ENCODE measurements at places on chromosomes 13 and 19.

DNA sequence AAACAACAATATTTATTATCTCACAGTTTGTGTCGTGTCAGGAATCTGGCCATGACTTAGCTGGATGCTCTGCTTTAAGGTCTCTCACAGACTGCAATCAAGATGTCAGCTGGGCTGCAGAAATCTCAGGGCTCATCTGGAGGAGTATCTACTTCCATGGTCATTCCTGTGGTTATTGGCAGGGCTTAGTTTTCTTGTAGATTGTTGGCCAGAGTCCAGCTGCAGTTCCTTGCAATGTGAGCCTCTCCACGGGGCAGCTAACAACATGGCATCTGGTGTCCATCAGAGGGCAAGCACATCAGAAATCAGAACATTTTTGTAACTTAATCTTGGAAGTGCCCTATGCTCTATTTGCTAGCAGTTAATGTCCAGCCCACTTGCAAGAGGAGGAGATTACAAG is 45.7 kb upstream of the TDRD3 start:
- DNase-seq = no peak

GRCh38 chr13:98609756-98610155 is 32.8 kb upstream of the STK24 start:
- DNase-seq = no peak

GRCh38 chr13:42040730-42041010 is 7.8 kb upstream of the DGKH start:
- DNase-seq = no peak

- no peak for DNase-seq
These were observed 4.6 kb downstream of the KLK1 start for GRCh38 chr19:50818859-50819472.

DNA sequence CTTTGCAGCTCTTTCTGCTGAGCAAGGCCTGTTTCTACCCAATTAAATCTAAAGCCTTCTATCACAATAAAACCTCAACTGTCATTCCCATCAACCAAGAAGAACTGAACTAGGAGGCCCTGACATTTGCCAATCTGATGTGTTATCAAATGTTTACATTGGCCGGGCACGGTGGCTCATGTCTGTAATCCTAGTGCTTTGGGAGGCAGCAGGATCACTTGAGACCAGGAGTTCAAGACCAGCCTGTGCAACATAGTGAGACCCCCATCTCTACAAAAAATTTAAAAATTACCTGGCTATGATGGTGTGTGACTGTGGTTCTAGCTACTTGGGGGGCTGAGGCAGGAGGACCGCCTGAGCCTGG is 2.8 kb upstream of the FBXO17 start:
- DNase-seq = no peak

DNA sequence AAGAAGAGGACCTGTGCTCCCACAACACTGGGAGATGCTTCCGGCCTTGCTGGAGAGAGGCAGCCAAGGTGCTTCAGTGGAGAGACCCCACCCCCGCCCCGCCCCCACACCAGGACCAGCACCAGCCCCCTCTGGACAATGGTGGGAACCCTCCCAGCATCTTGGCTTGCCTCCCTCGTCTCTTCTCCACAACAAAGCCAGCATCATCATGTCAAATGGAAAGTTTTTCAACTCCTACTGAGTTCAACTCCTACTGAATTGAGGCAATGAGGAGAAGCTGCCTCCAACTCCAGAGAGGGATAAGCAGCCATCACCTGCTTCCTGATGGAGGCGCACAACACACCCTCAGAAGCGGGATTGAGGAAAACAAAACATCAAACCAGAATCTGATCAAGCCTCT is 12.8 kb downstream of the DEDD2 start:
- DNase-seq = no peak

- DNase-seq = no peak
These were observed 98.5 kb upstream of the PABPC3 start for GRCh38 chr13:24997367-24997967.

DNA sequence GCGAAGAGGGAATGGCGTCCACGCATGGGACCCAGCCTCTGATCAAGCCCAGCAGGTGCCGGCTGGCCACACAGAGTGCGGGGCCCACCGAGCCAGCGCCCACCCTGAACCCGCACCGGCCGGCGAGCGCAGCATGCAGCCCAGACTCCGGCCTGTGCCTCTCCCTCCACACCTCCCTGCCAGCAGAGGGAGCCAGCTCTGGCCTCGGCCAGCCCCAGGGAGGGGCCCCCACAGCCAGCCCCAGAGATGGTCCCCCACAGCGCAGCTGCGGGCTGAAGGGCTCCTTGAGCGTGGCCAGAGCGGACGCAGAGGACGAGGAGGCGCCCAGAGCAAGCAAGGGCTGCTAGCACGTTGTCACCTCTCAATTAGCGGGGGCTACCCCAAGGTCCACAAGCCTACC is 904.5 kb downstream of the SLITRK6 start:
- no peak for DNase-seq

GRCh38 chr19:35279985-35280821 is 2.1 kb upstream of the HAMP start:
- no peak for DNase-seq

DNA sequence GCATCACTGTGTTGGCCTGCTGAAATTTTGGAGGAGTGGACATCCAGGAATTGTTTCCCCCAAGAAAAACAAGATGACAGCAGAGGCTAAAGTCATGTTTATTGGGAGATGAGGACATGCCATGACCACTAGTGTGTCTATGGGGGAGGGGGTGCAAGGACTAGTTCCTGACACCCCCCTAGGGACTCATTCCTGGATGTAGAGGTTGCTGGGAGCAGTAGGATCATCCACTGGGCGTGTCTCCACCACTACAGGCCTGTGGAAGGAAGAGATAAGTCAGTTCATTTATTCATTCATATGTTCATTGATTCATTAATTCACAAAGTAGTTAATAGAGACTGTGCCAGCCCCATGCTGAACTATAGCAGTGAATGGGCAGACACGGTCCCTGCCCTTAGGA is 30.2 kb downstream of the MAP4K1 start:
- DNase-seq = no peak

GRCh38 chr13:100438059-100438788 is 150.4 kb downstream of the GGACT start:
- no peak for DNase-seq

GRCh38 chr13:110168999-110169933 is 137.7 kb downstream of the COL4A1 start:
- DNase-seq = no peak

DNA sequence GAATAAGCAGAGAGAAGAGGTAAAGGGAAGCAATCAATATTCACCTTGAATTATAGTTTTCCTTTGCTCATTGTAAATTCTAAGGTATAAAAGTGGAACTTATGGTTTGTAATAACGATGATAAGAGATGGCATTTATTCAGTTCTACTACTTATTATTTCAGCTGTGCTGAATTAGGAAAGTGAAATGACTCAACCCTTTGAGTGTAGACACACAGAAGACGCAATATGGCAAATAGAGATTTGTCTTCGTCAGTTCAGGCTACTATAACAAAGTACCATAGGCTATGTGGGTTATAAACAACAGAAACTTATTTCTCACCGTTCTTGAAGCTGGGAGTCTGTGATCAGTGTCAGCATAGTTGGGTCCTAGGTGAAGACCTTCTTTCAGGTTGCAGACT is 713.0 kb upstream of the PCDH9 start:
- no peak for DNase-seq

DNA sequence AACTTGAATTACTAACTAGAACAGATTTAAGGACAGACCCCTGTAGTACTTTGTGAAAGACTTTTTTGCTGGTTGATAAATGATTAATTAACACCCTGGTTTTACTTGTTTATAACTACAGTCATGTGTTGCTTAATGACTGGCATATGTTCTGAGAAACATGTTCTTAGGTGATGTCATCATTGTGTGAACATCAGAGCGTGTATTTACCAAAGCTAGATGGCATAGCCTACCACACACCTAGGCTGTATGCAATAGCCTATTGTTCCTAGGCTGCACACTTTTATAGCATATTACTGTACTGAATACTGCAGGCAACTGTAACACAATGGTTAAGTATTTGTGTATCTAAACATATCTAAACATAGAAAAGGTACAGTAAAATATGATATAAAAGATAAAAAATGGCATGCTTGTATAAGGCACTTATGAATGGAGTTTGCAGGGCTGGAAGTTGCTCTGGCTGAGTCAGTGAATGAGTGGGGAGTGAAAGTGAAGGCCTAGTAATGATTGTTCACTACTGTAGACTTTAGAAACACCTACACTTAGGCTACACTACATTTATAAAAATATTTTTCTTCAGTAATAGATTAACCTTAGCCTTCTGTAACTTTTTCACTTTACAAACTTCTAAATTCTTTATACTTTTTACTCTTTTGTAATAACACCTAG is 260.3 kb downstream of the KCNRG start:
- DNase-seq = no peak

DNA sequence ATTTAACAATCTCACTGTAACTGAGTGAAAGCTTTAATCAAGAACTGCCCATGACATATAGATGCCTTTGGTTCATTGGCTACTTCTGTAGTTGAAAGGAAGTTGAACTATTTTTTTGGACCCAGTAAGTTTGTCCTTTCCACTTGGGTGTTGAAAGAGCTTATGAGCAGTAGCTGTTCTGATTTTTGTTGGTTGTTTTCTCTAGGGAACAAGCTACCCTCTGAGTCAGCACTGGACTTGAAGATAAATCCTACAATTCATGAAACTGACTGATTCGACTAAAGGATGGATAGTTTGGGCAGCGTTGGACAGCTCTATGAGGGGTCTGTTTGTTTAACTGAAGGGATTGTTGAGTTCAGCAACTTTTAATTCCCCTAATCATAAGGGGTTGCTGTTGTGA is 101.0 kb downstream of the PAN3 start:
- no peak for DNase-seq

- no peak for DNase-seq
These were observed 18.8 kb upstream of the TNFRSF19 start for GRCh38 chr13:23551213-23552008.

GRCh38 chr19:1632462-1633268 is 19.8 kb downstream of the TCF3 start:
- no peak for DNase-seq

GRCh38 chr19:44345959-44346358 is 10.5 kb downstream of the ZNF112 start:
- no peak for DNase-seq

Measured in stimulated activated CD8-positive, alpha-beta memory T cell treated with anti-CD3 and anti-CD28 coated beads, Interleukin-4, amount 100 ng/mL, for 4 hours (primary cell).